Endothelial cell (in vitro differentiated cells): ENCODE measurements at places on chromosomes 11 and 22.
A peak's percentile ranks its signal among the peaks of the same experiment; 100 is the strongest.

DNA sequence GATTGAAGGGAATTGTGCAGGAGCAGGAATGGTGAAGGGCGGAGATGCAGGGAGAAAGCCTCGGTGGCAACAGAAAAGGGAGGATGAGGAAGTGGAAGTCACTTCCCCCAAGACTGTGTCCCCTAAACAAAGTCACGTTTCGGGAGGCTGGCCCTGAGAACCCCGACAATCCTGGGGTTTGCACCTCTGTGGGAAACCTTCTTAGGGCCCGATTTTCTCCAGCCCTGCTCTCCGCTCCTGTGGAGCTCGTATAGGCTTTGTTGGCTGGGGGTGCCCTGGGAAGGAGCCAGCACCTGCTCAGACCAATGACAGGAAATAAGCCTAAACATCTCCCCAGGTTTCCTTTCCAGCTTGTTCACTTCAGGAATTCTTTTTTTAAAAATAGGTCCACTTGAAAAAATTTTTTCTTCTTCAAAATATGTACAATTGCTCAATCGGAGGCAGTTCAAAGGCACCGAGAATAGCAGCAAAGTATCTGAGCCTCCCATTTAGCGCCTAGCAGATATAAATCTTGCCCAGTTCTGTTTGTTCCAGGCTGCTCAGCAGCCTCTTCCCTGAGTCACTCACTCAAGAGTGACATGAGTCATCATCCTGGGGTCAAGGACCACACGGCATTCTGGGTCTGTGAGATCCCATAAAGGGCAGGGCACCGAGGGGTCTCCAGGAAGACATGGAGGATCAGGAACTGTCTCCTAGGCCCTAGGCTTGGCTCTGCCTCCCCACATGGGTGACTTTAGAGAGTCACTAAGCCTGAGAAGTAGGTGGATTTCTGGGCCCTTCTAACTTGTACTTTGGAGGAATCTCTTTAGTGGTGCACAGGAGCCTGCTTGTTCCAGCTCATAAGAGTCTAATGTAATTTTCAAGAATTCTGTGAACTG, 34.0 kb downstream of the IRAG1 start:
- no peak for DNase-seq

DNA sequence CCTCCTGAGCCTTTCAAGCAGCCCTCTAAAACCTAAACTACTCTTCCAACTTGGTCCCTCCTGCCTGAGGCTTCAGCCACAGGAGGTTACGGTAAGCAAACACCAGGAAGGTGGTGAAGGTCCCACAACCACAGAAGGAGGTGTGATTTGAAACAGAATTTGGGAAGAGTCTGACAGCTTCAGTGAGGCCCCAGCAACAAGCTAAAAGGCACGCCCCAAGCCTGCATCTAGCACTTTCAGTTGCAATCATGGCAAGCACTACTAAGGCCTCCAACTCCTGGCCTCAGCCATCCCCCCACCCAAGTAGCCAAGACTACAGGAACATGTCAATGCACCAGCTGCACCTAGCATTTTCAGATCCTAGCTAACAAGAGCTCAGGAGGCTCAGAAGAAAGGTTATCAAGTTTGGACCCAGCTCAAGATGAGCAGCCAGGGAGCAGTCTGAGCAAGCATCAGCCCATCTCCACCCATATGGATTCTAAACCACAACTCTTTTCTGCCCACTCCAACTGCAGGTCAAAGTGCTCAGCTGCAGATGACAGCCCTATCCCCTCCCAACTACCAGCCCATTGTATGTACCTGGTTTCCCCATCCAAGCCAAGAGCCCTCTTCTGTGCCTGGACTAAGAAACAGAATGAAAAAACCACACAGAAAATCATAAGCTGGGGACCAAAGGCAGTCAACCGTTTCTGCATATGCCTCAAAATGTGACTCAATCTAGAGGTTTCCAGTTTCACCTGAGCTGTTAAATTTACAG, 10.4 kb upstream of the AHNAK start:
- DNase-seq: no peak

DNA sequence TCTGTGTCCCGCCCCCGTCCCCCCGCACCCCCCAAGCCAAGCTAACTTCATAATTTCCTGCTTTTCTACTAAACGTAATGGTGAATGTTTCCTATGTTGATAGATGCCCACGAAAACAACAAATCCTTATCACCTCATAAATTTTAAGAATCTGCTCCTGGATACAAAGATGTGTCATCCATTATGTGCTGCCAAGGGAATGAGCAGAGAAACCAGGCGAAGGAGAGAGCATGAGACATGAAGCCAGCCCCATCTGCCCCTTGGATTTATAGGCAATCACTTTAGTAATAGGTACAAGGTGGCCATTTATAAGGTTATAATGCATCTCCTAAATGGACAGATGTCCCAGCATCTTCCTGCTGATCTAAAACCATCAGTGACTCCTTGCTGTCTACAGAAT, 30.3 kb downstream of the LAYN start:
- no peak for DNase-seq

DNA sequence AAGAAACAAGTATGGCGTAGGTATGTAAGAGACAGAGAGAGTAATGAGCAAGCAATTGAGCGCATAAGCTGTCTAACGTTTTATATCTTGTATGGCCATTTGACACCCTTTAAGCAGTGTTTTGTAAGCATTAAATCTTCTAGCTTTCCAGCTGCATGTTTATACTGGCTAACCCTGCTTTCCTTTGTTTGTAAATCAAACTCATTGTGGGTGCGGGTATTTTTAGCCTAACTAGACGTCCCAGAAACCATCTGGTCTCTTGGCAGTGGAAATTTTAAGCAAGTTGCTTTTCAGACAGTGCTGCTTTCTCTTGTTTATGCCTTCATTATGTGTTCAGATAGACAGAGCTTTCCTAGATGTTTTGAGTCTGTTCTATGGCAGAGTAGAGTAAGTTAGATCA, 73.5 kb downstream of the RNF169 start:
- no peak for DNase-seq

DNA sequence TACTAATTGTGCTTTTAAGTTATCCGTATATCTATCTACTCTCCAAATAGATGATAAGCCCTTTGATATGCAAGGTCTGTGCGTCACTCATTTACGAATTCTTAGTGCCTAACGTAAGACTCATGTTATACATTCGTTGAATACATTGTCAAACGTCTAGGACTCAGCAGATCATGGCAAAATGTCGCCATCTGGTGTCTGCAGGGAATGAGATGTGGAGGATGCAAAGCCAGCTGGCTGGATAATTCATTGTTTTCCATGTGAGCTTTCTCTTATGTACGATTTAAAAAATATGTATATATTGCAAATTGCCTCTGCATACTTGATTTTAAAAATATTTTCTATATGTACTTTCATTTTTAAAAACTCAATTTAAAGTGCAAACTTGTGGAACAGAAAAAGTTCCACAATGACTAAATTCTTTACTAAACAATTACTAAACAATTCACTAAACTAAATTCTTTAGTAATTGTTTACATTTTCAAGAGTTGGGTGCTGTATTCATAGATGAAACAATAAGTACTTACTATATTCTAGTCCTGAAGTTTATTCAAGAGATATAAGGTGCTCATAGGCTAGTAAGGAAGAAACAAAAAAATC, 33.8 kb downstream of the ZNF202 start:
- peak; percentile 73 for DNase-seq

- DNase-seq: no peak
Observed at GRCh38 chr11:73784080-73784634, 3.5 kb upstream of the MRPL48 start.

GRCh38 chr11:113675003-113675561, 31.0 kb downstream of the TMPRSS5 start:
- DNase-seq: no peak

GRCh38 chr11:91513734-91514133, 710.9 kb upstream of the FAT3 start:
- no peak for DNase-seq
